ENCODE measurements at places on chromosomes 1 and 21.

GRCh38 chr1:18583326-18583941 is 47.2 kb upstream of the PAX7 start:
- DNase-seq, result no peak

- DNase-seq, result no peak
Observed at GRCh38 chr1:3069491-3070308, 697 bp downstream of the PRDM16 start.

DNA sequence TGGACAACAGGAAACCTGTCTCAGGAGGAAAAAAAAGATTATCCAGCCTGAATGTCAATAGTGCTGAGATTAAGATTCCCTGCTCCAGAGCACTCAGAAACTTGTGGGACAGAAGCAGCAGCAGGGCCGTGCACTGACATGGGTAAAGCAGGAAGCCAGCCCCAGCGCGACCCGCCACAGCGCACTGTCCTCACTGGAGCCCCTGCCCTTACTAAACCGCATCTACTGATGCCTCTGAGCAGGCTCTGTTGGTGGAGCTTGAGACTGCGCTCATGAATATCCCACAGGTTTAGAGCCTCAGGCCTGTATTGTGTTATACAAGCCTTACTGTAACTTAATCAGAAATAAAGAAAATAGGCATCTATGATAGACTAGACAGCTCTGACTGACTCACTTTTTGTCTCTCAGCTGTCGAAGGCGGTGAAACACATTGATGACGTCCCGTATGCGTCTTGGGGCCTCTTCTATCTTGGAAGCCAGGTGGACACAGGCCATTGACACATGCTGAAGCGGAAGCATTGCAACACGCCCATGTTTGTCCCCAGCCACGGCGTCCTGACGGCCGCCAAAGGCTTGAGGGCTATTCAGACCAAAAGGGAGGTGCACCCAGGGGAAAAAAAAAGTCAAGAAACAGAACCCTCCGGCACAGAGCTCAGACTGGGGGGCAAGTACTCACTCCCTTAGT is 1.2 kb downstream of the CCNL2 start:
- no peak for DNase-seq

GRCh38 chr1:47229031-47229885 is 2.8 kb downstream of the TAL1 start:
- DNase-seq, result no peak

DNA sequence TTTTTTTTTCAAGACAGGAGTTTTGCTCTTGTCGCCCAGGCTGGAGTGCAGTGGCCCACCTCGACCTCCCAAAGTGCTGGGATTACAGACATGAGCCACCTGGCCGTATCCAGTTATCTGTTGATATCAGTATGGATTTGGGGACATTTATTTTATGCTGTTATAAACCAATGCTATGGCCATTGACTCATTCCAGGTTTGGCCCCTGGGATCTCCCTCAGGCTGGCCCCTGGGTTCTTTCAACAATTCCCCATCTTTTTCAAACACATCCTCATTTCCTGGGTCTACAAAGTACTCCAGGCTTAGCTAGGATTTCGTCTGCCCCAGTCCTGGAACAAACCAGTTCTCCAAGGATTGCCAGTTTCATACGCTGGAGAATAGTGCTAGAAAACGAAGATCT is 44.1 kb downstream of the WDR4 start:
- DNase-seq, result no peak

DNA sequence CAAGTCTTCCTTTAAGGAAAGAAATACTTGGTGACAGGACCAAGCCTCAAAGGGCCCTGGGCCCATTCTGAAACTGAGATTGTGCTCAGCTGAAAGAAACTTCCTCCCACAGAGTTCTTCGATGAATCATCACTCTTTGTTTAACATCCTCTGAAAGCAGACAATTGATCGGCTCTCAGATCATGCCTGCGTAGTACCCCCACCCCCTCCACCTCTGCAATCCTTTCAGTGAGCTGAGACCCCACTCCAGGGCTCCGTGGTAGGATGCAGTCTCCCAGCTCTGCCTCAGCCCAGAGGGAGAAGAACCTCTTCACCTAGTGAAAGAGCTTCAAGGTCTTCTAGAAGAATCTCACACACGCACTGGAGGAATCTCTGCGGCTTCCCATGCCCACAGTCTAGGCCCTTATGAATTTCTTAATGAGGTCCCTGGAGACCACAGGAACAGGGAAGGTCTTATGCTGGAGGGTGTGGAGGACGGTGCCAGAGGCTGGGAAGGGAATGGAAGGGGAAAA is 104.9 kb upstream of the SOD1 start:
- DNase-seq, result peak; percentile 2
